ENCODE measurements at places on chromosomes 3 and 15.

DNA sequence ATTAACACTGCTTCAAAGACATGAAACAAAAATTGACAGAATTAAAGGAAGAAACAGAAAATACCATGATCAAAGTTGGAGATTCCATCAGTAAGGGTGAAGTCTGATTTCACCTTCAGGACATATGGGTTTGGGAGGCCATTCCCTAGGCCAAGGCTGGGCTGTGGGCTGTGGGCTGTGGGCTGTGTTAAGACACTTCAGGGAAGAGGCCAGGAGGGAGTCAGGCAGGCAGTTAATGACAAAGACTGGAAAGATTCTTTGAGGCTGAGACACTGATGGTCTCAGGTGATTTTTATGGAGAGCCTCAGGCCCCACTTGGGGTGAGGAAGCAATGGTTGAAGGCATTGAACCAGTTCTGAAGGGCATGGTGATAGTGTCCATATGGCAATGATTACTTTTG is 57.5 kb downstream of the MAGEF1 start:
- DNase-seq: no peak

- no peak for DNase-seq
Observed at GRCh38 chr3:52374173-52374572, 58.1 kb downstream of the DNAH1 start.

DNA sequence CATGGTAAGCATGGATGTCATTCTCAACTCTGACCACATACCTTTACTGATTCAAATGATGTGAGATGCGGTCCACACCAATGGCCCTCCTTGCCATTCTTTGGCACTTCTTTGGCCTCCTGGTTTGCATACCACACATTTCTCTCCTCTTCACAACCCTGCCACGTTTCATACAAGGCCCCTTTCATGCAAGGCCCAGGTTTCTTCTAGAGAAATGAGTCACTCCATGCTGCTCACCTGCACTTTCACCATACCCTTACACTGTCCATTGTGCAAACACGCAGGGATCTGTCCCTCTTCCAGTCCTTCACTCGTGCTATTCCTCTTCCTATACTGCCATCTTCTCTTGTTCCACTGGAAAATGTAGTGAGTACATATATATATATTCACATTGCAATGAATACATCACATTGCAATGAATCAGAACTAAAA is 24.4 kb upstream of the SLC24A5 start:
- DNase-seq: no peak

GRCh38 chr3:169147238-169148008 is 516.1 kb downstream of the MECOM start:
- no peak for DNase-seq

DNA sequence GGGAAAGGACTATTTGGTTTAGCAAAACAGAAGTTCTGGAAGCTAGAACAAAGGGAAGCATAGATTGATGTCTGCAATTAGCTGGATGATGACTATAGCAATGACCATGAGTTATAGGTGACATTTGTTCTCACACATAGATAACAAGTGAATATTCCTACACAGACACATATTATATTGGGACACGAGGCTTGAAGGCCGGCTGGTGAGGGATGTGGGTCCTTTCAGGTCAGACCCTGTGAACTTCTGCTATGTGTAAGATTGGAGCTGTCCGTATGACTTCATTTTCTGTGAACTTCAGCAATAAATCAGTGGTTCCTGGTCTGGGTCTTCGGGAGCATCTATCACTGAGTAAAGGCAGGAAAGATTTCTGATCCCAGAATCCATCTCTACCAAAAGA is 253.6 kb upstream of the CFAP20DC start:
- no peak for DNase-seq

DNA sequence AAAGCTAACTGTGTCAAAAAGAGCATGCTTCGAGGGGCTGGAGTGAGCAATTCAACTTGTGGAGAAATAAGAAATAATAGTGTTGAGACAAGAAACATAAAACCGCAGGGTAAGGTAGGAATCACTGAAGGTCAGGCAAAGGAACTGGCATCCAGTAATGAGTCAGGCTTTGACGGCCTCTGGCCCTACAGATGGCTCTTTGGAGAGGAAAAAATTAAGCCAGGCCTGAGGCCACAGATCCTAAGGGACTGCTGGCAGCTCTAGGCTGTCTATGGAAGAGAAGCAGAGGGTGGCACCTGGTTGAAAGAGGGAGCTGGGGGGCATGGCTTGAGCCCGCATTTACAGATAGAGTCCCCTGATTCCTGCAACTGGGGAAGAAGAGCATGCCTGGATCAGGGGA is 28.6 kb upstream of the ZSCAN2 start:
- no peak for DNase-seq

DNA sequence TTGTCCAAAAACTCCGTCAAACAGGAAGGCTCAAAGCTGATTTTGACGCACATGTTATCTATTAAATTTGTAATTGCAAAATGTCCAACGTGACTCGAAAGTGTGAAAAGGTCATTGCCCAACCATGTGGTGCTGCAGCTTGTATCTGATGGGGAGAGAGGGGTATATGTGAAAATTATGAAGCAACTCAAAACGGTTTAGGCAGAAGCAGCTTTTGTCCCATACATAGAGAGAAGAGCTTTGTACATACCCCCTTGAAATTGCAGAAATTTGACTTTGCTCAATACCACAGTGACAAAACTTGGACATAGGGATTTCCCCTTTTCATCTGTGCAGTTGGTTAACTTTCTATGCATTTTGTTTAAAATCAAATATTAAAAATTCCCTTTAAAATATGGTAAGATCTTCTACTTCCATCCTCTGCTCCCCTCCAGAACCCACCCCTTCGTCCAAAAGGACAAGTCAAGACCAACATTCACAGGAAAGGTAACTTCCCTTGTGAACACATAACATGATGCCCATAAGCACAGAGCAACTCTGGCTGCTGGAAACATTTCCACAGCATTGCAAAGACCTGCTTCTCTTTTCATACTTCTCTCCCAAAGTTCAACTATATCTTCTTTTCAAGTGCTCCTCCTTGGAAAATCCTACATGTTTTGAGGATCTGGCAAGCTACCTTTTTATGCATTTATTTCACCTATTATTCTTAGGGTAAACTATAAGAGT is 253.7 kb upstream of the THBS1 start:
- no peak for DNase-seq

GRCh38 chr3:46096336-46096735 is 69.1 kb upstream of the XCR1 start:
- DNase-seq: no peak

GRCh38 chr3:42159706-42160472 is 68.7 kb downstream of the TRAK1 start:
- DNase-seq: peak; percentile 17

DNA sequence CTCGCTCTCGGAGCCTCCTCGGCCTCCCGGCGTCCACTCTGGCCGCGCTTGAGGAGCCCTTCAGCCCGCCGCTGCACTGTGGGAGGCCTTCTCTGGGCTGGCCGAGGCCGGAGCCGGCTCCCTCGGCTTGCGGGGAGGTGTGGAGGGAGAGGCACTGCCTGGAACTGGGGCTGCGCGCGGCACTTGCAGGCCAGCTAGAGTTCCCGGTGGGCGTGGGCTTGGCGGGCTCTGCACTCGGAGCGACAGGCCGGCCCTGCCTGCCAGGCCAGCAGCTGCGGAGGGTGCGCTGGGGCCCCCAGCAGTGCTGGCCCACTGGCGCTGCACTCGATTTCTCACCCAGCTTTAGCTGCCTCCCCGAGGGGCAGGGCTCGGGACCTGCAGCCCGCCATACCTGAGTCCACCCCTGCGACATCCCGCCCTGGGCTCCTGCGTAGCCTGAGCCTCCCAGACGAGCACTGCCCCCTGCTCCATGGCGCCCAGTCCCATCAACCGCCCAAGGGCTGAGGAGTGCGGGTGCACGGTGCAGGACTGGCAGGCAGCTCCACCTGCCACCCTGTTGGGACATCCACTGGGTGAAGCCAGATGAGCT is 765.0 kb downstream of the IGSF11 start:
- DNase-seq: no peak

DNA sequence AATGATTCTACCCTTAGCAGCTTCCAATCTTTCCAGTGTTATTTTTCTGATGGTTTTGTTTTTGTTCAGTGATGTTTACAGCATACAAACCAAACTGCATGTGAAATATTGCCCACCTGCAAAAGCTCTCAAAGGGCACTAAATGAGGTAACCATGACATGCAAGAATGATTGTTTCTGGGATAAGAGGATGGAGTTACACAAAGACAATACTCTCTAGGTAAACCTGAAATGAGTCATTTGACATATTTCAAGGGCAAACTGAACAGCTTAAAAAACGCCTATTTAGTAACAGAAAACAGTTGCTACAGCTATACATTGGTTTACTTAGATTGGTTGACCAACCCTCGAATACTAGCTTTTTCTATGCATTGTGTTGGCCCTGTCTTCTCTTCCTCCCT is 481.7 kb downstream of the ZPLD1 start:
- DNase-seq: peak; percentile 39

- DNase-seq: no peak
Observed at GRCh38 chr3:180359061-180359952, 242.7 kb upstream of the TTC14 start.

GRCh38 chr15:51878446-51879386 is 49.3 kb downstream of the TMOD3 start:
- no peak for DNase-seq

GRCh38 chr3:30539772-30540171 is 66.6 kb upstream of the TGFBR2 start:
- DNase-seq: no peak

GRCh38 chr3:30646181-30646876 is 39.9 kb downstream of the TGFBR2 start:
- DNase-seq: no peak

- no peak for DNase-seq
Observed at GRCh38 chr3:24264748-24265158, 229.9 kb downstream of the THRB start.

- DNase-seq: no peak
Observed at GRCh38 chr15:61205346-61205921, 23.7 kb downstream of the RORA start.

DNA sequence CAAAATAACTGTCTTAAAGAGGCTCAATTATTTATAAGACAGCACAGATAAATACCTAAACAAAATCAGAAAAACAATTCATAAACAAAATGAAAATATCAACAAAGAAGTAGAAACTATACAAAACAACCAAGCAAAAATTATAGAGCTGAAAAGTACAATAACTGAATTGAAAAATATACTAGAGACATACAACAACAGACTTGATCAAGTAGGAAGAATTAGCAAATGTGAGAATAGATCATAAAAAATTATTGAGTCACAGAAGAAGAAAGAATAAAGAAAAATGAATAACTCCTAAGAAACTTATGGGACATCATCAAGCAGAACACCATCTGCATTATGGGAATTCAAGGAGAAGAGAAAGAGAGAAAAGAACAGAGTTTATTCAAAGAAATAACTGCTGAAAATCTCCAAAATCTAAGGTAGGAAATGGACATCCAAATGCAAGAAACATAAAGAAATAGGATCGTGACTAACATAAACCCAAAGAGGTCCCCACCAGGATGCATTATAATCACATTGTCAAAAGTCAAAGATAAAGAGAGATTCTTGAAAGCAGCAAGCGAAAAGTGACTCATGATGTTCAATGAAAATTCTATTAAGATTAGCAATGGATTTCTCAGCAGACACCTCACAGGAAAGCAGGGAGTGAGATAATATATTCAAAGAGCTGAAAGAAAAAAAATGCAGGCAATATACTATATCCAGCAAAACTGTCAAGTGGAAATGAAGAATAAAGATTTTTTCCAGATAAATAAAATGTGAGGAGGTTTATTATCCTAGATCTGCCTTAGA is 85.9 kb downstream of the DCLK3 start:
- no peak for DNase-seq

DNA sequence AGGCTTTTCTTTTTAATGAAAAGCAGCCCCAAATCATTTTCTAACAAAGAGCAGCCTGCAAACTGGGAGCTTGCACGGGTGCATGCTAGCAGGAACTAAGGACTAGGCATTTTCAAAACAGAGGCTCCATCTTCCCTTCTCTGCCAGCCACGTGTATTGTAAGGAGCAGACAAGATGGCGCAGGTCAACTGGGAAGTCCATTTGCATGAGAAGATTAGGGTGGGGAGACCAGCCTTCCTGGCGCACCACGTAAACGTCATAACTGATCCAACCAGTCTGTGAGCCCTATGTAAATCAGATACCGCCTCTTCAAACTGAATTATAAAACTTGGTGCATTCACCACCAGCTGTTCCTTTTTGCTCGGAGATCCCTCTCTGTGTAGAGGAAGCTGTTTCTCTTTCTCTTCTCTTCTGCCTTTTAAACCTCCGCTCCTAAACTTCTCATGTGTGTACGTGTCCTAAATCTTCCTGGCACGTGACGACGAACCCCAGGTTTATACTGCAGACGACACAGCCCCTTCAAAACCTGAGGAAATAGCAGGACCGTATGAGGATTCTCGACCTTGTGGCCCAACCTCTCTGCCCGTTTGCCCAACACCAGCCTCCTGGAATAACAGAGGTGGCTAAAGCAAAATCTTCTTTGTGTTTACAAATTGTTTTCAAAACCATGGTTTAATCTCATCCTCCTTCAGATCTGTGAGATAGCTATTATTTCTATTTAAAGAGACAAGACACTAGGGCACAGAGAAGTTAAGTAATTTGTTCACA is 26.4 kb upstream of the SLC30A4 start:
- no peak for DNase-seq

- DNase-seq: no peak
Observed at GRCh38 chr15:29672923-29673809, 149.1 kb downstream of the TJP1 start.

DNA sequence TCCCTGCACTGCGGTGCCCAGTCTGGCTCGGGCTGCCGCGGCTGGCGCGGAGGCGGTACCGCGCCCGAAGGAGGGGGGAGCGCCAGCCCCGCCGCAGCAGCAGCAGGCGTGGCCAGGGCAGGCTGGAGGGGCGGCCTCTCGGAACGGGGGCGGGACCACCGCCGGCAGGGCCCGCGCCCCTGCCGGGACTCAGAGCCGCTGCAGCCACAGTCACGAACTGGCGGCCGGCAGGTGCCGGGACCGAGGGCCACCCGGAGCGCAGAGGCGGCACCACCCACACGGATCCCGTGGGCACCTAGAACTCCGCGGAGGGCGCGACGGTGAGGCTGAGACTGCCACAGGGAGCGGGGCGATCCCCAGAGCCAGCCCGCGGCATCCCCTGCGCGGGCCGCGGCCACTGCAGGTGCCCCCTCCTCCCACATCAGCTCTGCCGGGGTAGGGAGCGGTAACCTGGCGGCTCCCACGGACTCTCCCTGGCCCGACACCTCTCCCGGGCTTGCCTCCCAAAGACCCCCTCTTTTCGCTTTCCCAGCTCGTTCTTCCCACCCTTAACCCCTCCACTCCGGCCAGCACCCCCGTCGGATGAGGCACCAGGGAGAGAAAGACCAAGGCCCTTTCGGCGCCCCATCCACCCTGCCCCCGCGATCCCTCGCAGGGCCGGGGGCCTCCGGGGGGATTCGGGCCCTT is at the start of gene VWA5B2:
TSS of gene VWA5B2 (plus strand) at position 192 of the 687 bp plus-strand sequence. CDS start 944 bp downstream, outside the sequence.
- peak; percentile 13 for DNase-seq

- no peak for DNase-seq
Observed at GRCh38 chr15:90531147-90531546, 1.4 kb downstream of the CRTC3 start.

GRCh38 chr15:65576664-65577063 is 34.3 kb downstream of the INTS14 start:
- DNase-seq: no peak

- DNase-seq: no peak
Observed at GRCh38 chr3:186032321-186032720, 76.6 kb downstream of the ETV5 start.
